Forelimb muscle (tissue), 1 donor: ENCODE measurements at places on chromosomes 3 and 15.

DNA sequence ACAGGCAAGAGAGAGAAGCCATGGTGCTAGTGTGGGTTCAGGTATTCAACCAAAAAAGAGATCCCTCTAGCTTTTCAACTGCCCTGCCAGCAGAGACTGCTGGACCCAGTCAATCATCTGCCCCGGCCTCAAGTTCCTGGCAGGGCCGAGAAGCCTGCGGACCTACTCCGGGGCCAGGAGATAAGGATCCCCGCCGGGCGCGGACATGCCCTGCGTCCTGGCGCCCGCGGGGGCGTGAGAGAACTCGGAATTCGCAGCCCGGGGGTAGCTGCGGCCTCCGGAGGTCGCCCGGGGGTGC lies 821 bp upstream of the MAGI1 start:
- no peak for DNase-seq

DNA sequence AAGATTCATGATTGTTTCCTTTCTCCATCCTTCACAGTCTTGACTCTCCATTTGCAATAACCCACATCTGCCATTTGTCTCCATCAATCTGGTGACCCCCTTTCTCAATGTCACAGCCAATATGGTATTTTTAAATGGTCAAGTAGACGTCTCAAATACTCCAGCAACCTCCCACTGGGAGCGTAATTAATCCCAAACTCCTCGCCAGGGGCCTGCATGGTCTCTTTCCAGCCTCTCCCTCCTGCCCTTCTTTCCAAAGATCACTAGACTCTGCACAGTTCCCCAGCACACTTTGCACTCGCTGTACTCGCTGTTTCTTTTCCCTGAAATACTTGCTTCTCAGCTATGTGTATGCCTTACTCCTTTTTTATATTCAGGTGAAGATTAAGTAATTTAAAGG lies 115.3 kb downstream of the PLCH1 start:
- no peak for DNase-seq

DNA sequence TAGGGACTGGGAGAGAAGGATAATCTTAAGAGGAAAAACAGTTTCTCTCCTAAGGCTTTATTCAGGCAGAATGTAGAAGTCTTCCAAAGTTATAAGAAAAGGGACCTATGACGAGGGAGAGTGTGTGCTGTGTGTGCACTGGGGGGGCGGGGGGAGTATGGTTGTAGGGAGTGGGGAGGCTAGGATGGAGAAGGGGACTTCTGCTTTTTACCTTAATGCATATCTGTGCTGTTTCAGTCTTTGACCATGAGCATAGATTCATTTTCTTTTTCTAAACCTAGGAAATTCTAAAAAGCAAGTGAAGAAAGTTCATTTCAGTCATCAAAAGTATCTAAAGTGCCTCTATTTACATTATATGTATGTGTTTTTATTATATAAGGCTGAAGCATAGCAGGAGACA lies 52.6 kb upstream of the RASA2 start:
- DNase-seq = no peak

DNA sequence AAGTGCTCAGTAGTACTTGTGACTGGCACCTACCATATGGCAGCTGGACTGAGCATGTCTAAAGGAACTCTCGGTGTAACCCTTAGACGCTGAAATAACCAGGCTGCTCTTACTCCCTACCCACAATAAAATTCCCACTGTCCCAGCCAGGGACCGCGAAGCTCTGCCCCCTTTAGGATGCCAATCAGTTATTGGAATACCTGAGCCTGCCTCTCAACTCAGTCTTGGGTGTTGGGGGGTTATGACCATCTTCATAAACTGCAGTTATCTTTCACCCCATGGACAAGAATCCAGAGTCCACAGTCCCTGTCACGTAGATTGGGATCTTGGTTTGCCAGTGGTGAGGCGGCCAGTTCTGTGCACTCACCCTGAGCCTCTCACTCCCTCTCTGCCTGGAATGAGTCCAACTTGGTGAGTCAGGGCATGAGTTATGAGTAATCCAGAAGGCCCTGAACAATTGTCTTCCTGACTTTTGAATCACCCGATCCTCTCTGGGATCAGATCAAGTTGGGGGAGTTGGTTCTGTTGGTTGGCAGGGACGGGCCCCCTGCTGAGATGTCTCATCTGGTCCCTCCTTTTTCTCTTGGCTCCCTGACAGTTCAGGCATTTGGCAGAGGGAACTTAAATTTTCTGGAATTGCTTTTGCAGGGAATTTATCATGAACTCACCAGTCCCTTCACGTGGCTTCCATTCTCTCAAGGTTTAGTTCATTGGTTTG lies 120.1 kb upstream of the UBE2E1 start:
- DNase-seq = peak; percentile 43

DNA sequence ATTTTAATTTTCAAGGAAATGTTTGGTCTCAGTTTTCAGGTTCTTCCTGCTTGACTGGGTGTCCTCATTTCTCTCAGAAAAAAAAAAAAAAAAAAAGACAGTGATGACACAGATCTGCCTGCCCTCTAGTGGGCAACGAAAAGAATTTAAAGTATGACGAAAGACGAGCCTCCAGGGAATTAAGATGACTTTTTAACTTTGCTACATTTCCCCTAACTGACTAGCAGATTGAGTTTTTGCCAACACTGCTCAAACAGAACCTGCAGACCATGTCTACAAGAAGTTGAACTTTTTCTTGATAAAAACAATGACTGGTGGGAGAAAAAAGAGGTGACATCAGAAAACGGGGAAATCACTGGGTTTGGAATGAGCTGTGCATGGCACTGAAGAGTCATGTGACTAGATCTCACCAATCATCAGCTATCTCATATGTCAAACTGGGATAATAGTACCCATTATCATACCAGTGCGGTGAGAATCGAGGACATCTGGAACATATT lies 40.8 kb downstream of the EOMES start:
- DNase-seq = no peak

GRCh38 chr3:133863911-133864310 lies 31.8 kb downstream of the RAB6B start:
- DNase-seq = no peak

- DNase-seq = no peak
Measured at GRCh38 chr3:39440316-39440715, 27.2 kb upstream of the MOBP start.

- DNase-seq = no peak
Measured at GRCh38 chr15:50542887-50543210, 3.6 kb downstream of the USP50 start.

DNA sequence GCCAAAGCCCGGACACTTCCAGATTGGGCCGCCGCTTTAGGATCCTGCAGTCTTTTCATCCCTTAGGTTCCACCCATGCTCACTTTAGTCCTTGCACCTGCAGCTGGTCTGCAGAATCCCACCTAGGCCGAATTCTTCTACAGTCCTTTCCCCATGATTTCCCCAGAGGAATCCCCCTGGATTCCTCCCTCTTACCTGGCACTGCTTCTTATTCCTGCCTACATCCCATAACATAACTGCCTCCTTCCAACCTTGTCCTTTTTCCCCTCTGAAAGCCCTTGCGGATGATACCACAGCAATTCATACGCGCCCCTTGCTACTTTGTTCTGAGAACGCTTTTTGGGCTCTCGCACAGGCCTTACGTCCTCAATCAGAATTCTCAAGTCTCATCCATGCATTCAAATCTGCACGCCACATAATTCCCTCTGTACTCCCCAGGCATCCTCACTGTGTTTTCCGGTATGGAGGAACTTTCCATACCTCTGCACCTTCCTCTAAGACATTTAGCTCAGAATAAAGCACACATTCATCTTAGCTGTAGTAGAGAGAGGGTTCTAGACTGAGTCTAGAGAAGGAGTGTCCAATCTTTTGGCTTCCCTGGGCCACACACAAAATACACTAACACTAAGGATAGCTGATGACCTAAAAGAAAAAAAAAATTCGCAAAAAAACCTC lies 619 bp downstream of the EIF2AK4 start:
- DNase-seq = no peak

DNA sequence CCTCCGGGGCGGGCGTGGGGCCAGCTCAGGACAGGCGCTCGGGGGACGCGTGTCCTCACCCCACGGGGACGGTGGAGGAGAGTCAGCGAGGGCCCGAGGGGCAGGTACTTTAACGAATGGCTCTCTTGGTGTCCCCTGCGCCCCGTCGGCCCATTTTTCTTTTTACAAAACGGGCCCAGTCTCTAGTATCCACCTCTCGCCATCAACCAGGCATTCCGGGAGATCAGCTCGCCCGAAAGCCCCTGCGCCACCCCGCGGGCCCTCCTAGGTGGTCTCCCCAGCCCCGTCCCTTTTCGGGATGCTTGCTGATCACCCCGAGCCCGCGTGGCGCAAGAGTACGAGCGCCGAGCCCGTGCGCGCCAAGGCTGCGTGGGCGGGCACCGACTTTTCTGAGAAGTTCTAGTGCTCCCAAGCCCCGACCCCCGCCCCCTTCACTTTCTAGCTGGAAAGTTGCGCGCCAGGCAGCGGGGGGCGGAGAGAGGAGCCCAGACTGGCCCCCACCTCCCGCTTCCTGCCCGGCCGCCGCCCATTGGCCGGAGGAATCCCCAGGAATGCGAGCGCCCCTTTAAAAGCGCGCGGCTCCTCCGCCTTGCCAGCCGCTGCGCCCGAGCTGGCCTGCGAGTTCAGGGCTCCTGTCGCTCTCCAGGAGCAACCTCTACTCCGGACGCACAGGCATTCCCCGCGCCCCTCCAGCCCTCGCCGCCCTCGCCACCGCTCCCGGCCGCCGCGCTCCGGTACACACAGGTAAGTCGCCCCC lies at the start of gene THBS1:
TSS of gene THBS1 (plus strand) at position 595 of the 757 bp plus-strand sequence. CDS start 779 bp downstream, outside the sequence.
- DNase-seq = peak; percentile 38

GRCh38 chr3:42031808-42032480 lies 59.2 kb upstream of the TRAK1 start:
- DNase-seq = no peak

GRCh38 chr3:109819734-109820133 lies 482.4 kb upstream of the DPPA4 start:
- DNase-seq = no peak

DNA sequence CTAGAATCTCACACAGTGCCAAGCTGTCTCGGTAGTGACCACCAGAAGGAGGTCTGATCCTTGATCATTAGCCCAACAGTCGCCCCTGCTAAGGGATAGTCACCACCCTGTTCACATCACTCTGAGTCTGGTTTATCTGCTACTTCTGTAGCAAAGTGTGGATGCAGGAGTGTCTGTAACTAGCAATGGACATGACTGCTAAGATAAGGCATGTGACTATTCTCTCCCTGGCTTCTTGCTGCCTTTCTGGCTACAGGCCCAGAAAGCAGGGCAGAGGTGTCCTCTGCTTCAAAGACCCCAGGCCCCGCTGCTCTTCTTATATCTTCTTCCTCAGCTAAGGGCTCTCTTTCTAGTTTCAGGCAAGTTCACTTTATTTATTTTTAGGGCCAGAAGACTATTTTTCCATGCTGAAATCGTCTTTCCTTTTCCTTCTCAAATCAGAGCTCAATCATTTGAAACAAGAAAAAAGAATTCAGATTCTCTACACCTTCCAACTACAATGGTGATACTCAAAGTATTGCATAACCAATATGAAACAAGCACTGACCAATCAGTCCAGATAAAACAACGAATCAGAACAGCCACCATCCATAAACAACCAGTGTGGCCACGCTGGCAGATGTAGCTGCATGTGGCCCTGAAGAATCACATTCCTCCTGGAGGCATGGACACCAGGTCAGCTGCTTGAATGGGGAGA lies 8.0 kb upstream of the KNG1 start:
- no peak for DNase-seq
